ENCODE measurements at places on chromosomes 2 and 18.

GRCh38 chr2:55031505-55031904 lies 18.7 kb downstream of the RTN4 start:
- no peak for DNase-seq

- DNase-seq: no peak
These were observed 37.2 kb downstream of the AQP12A start for GRCh38 chr2:240728827-240729226.

- no peak for DNase-seq
These were observed 15.2 kb downstream of the ACVR2A start for GRCh38 chr2:147860009-147860408.

GRCh38 chr2:12616456-12617156 lies 100.1 kb upstream of the TRIB2 start:
- DNase-seq: no peak

- no peak for DNase-seq
These were observed 360.5 kb upstream of the NT5C1B start for GRCh38 chr2:18949871-18950270.

DNA sequence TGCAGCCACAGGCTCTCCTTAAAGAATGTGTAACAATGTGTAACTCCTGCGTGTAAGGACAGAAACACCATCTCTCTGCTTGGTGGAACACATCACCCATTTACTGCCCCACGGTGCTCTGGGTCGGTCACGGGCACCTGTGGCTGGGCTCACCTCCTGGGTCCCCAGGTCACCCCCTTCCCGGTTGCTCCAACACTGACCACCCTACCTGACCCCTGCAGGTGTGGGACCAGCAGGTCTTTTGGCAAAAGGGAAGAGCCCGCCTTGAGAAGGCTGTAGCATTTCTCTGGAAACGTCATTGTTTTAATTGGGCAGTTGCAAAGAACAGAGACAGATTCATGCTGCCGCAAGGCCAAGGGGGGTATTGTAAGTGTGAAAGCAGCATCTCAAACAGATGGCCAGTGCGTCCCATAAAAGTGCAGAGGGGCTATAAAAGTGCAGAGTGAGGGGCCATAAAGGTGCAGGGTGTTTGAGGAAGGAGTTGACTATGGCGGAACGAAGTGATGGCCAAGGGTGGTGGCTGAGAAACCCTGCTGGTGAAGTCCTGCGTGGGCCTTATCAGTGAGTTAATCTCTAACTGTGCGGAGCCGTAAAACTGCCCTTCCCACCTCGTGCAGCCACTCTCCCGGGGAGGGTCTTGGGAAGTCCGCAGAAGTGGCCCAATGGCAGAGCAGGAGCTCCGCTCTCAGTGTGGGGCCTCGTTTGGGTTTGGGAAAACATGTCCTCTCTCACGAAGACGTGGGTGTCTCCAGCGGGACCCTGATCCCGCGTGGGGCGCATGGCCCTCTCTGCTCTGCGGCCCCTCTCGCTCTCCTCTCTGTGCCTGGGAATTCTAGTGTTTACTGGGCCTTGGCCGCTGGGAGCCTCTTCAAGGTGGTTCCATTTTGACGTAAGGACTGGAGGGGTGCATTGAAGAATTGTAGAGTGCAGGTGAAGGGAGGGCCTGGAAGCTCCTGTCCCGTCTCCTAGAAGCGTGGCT lies 13.7 kb upstream of the NEU4 start:
- no peak for DNase-seq

DNA sequence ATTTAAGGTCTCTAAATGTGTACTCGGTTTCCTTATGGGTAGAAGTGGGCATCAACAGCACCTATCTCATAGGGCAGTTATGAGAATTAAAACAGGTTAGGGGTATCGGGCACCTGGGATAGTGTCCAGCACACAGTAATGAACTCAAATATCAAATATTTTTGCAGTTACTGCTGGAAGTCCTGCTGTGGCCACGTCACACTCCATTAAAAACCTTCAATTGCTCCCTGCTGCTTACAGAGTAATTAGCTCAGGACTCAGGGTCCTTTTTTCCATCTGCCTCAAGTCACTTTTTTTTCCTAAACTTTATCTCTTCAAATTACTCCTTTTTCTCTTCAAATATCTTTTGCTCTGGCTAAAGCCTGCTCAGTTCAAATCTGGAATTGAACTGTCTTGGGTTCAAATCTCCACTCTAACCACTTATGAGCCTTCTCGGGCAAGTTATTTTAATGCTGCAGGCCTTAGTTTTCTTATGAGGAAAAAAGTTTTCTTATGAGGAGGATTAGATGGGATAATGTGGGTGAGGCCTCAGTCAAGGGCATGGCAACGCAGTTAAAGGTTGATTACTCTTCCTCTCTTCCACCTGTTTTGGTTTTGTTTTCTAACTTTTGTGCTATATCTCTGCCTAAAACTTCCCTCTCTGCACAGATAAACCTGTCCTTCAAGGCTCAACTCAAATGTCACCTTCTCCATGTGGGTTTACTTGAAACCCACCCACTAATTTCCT lies 36.6 kb downstream of the SPRED2 start:
- no peak for DNase-seq

- DNase-seq: no peak
These were observed 119.5 kb upstream of the PARD3B start for GRCh38 chr2:204425821-204426220.

Measured in right hindlimb (tissue), 1 donor.